Caudate nucleus (tissue), 63 donors: ENCODE measurements at places on chromosomes 6 and 20.

- DNase-seq = no peak
Observed at GRCh38 chr6:123895346-123895745, 91.7 kb downstream of the NKAIN2 start.

DNA sequence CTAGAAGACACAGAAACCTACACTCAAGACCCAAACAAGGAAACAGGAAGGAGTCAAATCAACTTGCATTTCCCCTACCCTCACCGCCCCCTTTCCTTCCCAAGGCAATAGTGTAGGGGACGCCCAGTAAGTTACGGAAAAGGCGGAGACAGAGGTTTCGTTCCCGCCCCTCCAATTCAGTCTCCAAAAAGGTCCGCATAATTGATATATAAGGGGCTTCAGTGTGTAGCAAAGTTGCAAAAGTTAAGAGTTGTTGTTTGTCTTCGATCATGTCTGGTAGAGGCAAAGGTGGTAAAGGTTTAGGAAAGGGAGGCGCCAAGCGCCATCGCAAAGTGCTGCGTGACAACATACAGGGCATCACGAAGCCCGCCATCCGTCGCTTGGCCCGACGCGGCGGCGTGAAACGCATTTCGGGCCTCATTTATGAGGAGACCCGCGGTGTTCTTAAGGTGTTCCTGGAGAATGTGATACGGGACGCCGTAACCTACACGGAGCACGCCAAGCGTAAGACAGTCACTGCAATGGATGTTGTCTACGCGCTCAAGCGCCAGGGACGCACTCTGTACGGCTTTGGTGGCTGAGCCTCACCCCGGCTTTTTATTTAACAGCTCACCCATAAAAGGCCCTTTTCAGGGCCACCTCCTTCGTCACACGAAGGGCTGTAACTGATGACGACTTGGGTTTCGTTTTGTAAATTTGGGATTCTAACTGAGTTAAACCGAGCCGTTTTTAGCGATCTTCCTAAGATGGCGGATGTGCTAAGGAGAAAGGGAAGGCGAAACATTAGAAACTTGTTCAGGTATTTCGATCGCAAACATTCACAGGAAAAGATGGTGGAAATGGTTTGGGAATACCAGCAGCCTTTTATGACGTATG, 124.6 kb upstream of the BTN3A2 start:
- DNase-seq = no peak

DNA sequence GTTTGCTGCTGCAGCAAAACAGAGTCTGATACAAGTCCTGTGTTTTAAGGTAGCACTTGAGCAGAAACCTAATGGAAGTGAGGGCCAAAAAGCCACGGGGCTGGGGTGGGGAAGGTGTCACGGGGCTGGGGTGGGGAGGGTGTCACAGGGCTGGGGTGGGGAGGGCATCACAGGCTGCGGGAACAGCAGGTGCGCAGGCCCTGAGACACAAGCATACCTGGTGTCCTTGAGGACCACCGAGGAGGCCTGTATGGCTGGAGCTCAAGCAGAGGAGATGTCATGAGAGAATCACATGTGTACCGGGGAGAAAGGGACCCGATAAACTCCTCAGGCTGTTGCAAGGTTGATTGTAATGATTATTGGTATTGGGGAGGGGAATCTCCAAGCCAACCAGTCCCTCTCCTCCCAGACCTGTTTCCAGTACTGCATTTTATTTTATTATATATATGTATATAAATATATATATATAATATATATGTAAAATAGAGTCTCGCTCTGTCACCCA, 13.6 kb upstream of the SPO11 start:
- no peak for DNase-seq

- no peak for DNase-seq
Observed at GRCh38 chr20:42714298-42715141, 475.2 kb downstream of the PTPRT start.

GRCh38 chr6:35687658-35688604, 784 bp downstream of the FKBP5 start:
- no peak for DNase-seq
